Vagina (tissue), 2 donors: ENCODE measurements at places on chromosomes 12 and 14. TPM values are rescaled to one million over a fixed set of nuclear protein-coding genes. Genes with fewer than 3 reads are reported as not detected.

DNA sequence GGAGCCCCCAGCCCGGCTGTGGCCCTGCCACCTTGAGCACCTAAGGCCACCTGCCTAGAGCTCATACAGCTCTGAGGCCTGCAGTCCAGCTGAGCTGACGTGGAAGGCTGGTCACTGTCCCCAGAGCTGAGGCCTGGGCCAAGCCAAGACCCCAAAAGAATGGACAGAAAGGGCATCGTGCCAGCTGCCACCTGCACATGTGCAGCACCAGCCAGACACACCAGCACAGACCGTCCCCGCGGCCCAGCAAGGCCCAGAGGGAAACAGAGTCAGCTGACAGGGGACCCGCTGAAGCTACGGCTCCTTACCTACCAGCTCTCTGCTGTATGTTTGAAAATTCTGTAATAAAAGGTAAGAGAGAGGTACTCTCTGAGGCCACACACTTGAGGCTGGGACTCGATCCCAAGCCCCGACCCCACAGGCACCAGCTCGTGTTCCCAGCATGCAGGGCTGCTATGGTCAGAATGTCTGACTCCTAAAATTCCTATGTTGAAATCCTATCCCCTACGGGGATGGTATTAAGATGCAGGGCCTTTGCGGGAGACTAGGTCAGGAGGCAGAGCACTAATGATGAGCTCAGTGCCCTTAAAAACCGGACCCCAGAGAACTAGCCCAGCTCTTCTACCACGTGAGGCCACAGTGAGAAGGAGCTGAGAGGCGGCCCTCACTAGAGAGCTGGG, 25.4 kb downstream of the BRF1 start:
- no peak for DNase-seq
- H3K27ac ChIP-seq = peak overlapping the region; percentile 59
- H3K36me3 ChIP-seq = no peaks in the 10 kb centered on the region
- no peaks in the 10 kb centered on the region for H3K27me3 ChIP-seq
- H3K4me3 ChIP-seq = no peak overlapping the region

DNA sequence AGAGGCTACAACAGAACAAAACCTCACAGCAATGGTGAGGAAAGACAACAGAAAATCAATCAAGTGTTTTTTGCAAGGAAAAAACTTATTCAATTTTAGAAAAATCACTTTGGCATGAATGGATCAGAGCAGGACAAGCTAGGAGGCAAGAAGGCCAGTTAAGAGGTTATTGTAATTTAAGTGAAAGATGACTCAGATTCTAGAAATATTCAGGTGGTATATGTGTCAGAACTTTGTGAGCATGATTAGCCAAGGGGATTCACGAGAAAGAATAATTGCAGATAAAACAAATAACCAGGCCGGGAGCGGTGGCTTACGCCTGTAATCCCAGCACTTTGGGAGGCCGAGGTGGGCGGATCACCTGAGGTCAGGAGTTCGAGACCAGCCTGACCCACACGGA, 12.7 kb downstream of the GCH1 start:
- no peaks in the 10 kb centered on the region for H3K27me3 ChIP-seq
- H3K36me3 ChIP-seq = no peaks in the 10 kb centered on the region
- H3K4me3 ChIP-seq = no peak overlapping the region
- DNase-seq = no peak
- no peaks in the 10 kb centered on the region for H3K4me1 ChIP-seq

- H3K4me1 ChIP-seq = no peaks in the 10 kb centered on the region
- no peak for DNase-seq
- no peaks in the 10 kb centered on the region for H3K27me3 ChIP-seq
- H3K36me3 ChIP-seq = no peaks in the 10 kb centered on the region
Observed at GRCh38 chr14:101862711-101863110, 101.2 kb downstream of the PPP2R5C start.

The RNFT2 gene
- total RNA-seq = 6.4 TPM

The VASH1 gene
- total RNA-seq = 6.1 TPM

DNA sequence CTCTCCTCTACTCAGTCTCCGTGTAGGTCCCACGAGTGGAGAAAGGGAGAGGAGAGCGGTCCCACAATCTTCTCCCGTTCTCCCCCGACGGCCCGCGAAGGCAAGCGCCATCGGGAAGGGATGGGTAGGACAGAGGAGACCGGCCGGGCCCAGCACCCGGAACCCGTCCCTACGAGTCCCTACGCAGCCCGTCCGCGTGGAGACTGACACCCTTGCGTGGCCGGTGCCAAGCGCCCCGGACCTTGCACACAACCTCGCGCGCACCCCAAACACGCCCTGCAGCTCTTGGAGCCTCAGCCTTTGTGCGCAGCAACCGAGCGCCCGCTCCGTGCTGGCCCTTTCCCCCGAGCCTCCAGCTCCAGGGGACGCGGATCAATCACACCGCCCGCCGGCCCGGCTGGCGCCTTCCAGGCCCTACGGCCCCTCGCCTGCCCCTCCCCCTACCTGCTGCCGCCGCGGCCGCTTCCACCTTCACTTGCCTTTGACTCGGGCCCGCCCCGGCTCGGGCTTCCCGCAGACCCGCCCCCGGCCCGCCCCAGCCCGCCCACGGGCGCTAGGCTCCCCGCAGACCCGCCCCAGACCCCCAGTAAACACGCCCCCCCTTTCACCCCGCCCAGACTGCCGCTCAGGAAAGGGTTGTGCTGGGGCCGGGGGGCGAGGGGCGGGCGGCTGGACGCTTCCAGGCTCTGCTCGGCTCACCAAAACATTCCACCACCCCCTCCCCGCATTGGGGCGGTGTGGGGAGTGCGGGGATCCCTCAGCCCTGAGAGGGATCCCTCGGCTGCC, at the start of gene NDRG2:
NDRG2 (minus strand) TSS at position 477 of the 786 bp plus-strand sequence. CDS start 1,746 bp downstream, outside the sequence.
- peak; percentile 89 for DNase-seq
- peak within 1 kb of the TSS; percentile 99 for H3K27ac ChIP-seq
- H3K4me1 ChIP-seq = peaks cover 67% of the 10 kb centered on the region
- H3K36me3 ChIP-seq = no peaks in the 10 kb centered on the region

DNA sequence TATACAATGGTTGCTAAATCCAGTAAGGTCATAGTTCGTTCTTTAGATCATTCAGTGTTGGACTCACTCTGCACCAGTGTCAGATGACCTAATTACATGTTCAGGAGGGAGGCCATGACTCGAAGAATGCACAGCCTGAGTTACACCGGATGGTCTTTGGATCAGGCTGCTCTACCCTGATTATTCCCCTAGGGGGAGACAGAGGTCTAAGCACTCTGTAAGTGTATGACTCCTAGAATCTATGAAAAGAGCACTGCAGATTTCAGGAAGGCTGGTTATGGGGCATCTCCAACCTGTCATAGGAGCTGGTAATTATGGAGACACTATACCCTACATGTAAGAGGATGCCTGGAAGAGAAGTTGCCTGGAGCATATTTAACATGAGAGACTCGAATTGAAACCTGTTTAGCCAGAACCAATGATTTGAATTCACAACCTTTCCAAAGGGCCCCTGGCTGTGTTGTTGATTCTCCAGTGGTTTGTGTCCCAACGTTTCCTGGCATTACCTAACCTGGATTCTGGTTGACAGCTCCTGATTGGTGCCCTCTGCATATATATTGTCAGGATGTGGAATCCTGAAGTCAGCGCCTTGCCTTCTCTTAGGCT, at the start of gene MUCL1:
MUCL1 (plus strand) TSS at position 584 of the 606 bp plus-strand sequence. CDS start 67 bp downstream, outside the sequence.
- H3K27ac ChIP-seq = no peak within 1 kb of the TSS
- H3K27me3 ChIP-seq = no peaks in the 10 kb centered on the region
- no peaks in the 10 kb centered on the region for H3K36me3 ChIP-seq
- no peak within 1 kb of the TSS for H3K4me3 ChIP-seq

DNA sequence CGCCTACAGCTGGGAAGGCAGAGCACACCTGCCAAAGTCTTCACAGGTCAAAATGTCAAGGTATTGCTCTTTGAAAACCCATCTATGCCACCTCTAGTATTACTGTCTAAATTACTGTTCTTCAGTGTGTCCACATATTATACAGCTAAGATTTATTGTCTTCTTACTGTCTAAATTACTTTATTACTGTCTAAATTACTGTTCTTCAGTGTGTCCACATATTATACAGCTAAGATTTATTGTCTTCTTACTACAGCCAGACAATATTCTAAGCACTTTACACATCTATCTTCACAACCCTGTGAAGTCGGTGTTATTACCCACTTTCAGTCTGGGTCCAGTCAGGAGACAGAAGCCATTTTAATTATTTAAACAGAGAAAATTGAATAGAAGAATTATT, 173.9 kb downstream of the MYRFL start:
- H3K27me3 ChIP-seq = no peaks in the 10 kb centered on the region
- H3K4me1 ChIP-seq = peaks cover 18% of the 10 kb centered on the region
- no peaks in the 10 kb centered on the region for H3K36me3 ChIP-seq
- DNase-seq = no peak
- H3K4me3 ChIP-seq = no peak overlapping the region
- no peak overlapping the region for H3K27ac ChIP-seq

DNA sequence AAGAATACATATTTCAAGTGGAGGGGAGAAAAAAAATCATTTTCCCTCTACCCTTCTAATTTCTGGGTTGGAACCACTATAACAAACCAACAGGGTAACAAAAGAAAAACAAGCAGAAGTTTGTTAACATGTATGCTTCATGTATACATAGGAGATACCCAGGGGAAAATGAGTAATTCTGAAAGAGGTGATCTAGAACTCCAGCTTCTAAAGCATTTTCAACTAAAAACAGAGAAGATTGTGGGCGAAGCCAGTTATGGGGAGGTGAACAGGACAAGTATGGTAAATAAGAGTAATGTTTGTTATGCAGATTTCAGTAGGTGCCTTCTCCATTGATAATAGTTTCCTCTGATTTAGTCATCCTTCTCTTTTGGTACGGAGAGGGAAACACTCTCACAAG, 16.7 kb downstream of the FNTB start:
- peaks cover 9% of the 10 kb centered on the region for H3K4me1 ChIP-seq
- no peaks in the 10 kb centered on the region for H3K36me3 ChIP-seq
- H3K27ac ChIP-seq = no peak overlapping the region
- H3K4me3 ChIP-seq = no peak overlapping the region
